ENCODE measurements at places on chromosomes 13 and 19.

DNA sequence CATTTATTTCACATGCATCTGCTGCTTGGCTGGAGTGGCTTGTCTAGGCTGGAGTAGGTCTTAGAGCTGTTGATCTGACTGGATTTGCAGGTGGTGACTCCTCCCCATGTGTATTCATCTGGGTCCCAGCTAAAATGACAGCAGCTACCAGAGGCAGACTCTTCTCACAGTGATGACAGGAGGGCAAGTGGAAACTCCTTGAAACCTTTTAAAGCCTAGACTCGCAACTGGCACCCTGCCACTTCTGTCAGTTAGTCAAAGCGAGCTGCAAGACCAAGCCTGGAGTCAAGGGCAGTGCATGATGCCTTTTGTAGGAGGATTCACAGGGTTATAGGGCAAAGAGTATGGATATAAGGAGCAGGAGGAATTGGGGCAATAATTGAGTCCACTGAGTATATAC lies 65.2 kb downstream of the TEX26 start:
- DNase-seq: no peak

GRCh38 chr13:112980434-112980833 lies 11.4 kb downstream of the MCF2L start:
- DNase-seq: no peak

GRCh38 chr19:3250675-3251074 lies 26.2 kb downstream of the CELF5 start:
- no peak for DNase-seq

DNA sequence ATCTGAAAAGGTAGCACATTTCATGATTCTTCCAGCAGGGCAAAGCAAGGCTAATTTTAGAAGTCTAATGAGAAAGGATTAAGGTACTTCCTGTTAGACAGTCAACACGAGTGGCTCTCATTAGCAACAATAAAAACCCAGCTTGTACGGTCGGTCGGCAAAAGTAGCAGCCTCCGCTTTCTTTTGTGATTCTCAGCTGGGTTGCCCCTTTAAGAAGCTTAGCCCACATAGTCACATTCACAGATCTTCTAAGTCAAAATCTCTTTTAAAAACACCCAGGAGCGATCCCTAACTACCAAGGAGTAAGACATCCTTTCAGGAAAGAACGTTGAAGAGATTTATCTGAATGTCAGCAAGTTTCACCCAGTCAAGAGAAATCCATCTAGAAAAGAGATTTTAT lies 684.8 kb downstream of the DIAPH3 start:
- no peak for DNase-seq

GRCh38 chr13:49097374-49097773 lies 121.7 kb downstream of the FNDC3A start:
- peak; percentile 54 for DNase-seq

- DNase-seq: no peak
These were observed 44.9 kb downstream of the LATS2 start for GRCh38 chr13:21016487-21016886.

- no peak for DNase-seq
These were observed 55.8 kb downstream of the SMARCA4 start for GRCh38 chr19:11016631-11017030.
